Testis (tissue), 5 donors: ENCODE measurements at places on chromosomes 1 and 21. TPM values are rescaled to one million over a fixed set of nuclear protein-coding genes. Genes with fewer than 3 reads are reported as not detected.
A peak's percentile ranks its signal among the peaks of the same experiment; 100 is the strongest.

The C8B gene
- total RNA-seq = 0.25 TPM

DNA sequence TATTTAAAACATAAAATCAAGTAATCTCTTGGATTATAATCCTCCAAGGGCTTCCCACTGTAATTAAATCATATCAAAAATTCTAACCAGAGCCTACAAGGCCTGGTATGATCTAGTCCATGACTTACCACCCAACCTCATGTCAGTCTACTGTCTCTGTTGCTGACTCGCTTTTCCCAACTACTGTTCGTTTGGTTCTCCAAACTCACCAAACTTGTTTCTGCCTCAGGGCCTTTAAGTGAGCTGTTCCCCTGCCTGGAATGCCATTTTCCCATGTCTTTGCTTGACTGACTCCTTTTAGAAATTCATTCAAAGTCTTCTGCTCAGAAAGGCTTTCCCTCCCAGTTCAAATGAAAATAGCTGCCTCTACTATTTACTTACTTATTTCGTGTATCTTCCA, 95.9 kb downstream of the ZC3H11B start:
- no peak for DNase-seq
- no peaks in the 10 kb centered on the region for H3K36me3 ChIP-seq
- H3K27ac ChIP-seq = no peak overlapping the region
- H3K27me3 ChIP-seq = no peaks in the 10 kb centered on the region
- no peak overlapping the region for H3K4me3 ChIP-seq

DNA sequence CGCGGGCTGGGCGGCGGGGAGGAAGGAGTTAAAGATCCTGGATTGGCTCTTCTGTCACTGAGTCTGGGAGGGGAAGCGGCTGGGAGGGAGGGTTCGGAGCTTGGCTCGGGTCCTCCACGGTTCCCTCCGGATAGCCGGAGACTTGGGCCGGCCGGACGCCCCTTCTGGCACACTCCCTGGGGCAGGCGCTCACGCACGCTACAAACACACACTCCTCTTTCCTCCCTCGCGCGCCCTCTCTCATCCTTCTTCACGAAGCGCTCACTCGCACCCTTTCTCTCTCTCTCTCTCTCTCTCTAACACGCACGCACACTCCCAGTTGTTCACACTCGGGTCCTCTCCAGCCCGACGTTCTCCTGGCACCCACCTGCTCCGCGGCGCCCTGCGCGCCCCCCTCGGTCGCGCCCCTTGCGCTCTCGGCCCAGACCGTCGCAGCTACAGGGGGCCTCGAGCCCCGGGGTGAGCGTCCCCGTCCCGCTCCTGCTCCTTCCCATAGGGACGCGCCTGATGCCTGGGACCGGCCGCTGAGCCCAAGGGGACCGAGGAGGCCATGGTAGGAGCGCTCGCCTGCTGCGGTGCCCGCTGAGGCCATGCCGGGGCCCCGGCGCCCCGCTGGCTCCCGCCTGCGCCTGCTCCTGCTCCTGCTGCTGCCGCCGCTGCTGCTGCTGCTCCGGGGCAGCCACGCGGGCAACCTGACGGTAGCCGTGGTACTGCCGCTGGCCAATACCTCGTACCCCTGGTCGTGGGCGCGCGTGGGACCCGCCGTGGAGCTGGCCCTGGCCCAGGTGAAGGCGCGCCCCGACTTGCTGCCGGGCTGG, at the start of gene NPR1:
Gene NPR1, plus strand, starts transcription at position 170 of the 818 bp plus-strand sequence. Its CDS starts 421 bp downstream, at position 591.
- H3K4me3 ChIP-seq = peak within 1 kb of the TSS; percentile 38
- H3K27me3 ChIP-seq = no peaks in the 10 kb centered on the region
- peaks cover 15% of the 10 kb centered on the region for H3K4me1 ChIP-seq
- peak; percentile 69 for DNase-seq
- H3K27ac ChIP-seq = no peak within 1 kb of the TSS

GRCh38 chr1:3689138-3689750, 36.9 kb downstream of the TP73 start:
- no peaks in the 10 kb centered on the region for H3K4me1 ChIP-seq
- no peaks in the 10 kb centered on the region for H3K36me3 ChIP-seq
- H3K27ac ChIP-seq = no peak overlapping the region
- no peaks in the 10 kb centered on the region for H3K27me3 ChIP-seq

The SPOCD1 gene
- total RNA-seq = 32.0 TPM

DNA sequence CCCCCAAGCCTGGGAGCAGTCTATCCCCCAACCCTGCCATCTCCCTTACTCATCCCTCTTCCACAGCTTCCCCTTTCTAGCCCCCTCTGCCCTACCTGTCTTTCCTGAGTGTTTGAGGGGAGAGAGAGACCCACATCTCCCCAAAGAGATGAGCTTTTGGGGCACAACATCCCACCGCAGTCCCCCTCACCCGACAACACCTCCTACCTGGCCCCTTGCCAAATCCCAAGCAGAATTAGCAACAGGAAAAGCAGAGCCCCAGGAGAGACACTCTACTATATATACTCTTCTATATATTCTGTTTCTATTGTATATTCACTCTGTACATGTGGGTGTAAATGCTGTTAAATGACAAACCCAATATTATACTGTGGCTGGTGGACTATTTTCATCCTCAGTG, 9.9 kb upstream of the KCNC4 start:
- no peak overlapping the region for H3K4me3 ChIP-seq
- DNase-seq = no peak
- no peak overlapping the region for H3K27ac ChIP-seq
- no peaks in the 10 kb centered on the region for H3K4me1 ChIP-seq

DNA sequence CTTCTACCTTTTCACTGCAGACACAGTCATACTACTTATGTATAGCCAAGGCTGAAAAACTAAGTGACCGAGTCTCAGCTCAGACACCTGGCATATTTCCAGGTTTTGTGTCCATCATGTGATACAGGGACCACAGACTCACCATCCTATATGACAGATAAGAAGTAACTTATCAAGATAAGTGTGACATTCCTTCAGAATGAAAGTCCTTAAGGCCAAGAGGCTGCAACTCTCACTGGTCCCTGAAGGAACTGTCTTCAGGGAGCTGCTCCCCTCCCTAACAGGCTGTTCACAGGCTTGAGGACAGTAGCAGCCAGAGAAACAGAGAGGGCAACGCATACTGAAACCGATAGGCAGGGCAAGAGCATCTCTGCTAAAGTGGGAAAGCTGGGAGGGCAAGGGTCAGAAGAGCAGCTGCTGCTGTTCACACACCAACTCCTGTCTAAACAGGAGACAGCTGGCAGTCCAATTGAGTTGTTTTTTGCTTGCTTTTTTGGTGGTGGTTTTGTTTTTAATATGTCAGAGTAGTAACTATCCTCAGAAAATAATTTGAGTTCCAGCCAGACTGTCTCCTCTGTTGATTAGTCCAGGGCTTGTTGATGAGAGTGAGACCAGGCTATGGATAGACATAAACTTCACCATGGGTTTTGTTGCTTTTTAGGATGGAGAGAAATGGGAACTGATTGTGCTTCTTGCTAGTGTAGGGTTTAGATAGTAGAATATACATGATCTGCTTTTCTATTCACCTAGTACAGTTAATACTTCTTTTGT, 67.7 kb downstream of the MACF1 start:
- H3K27me3 ChIP-seq = no peaks in the 10 kb centered on the region
- H3K27ac ChIP-seq = peak overlapping the region; percentile 52
- no peaks in the 10 kb centered on the region for H3K36me3 ChIP-seq
- no peak overlapping the region for H3K4me3 ChIP-seq
- DNase-seq = no peak
- H3K4me1 ChIP-seq = peaks cover 35% of the 10 kb centered on the region

DNA sequence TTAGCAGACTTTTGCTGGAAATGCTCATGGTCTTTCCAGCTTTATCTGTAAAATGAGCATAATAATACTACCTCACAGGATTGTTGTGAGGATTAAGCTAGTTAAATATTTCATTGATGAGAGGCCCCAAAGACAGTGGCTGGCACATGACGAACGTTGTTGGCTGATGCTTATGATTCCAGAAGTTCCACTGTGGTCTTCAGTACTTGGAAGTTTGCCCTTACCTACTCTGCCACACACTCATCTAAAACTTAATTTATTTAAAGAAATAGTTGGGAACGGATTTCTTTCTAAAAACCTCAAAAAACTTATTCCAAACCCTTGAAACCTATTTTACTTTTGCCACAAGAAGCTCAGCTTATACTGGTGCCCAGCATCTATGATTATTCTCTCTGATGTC, 170.7 kb downstream of the DHRS3 start:
- no peak for DNase-seq
- H3K4me1 ChIP-seq = peaks cover 54% of the 10 kb centered on the region
- H3K27ac ChIP-seq = peak overlapping the region; percentile 77
- H3K4me3 ChIP-seq = no peak overlapping the region
